ENCODE measurements at places on chromosomes 11 and 22.

DNA sequence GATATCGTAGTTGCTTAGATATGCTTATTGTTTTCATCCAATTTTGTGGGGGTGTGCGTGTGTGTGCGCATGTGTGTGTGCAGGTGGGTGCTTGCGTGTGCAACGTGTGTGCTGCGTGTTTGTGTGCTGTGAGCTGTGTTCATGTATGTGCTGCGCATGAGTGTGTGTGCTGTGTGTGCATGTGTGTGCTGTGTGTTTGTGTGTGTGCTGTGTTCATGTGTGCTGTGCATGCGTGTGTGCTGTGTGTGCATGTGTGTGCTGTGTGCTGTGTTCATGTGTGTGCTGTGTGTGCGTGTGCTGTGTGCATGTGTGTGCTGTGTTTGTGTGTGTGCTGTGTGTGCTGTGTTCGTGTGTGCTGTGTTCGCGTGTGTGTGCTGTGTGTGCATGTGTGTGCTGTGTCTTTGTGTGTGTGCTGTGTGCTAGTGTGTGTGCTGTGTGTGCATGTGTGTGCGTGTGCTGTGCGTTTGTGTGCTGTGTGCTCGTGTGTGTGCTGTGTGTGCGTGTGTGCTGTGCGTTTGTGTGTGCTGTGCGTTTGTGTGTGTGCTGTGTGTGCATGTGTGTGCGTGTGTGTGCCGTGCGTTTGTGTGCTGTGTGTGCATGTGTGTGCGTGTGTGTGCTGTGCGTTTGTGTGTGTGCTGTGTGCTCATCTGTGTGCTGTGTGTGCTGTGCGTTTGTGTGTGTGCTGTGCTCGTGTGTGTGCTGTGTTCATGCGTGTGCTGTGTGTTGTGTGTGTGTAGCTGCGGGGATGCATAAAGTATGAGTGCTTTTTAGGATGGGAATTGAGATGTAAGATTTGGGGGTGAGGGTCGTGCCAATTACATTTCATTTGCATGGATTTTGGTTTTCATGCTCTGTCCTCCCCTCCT is 7.6 kb downstream of the IGF2 start:
- DNase-seq = no peak

- DNase-seq = no peak
Measured at GRCh38 chr11:98710986-98711385, 309.8 kb upstream of the CNTN5 start.

DNA sequence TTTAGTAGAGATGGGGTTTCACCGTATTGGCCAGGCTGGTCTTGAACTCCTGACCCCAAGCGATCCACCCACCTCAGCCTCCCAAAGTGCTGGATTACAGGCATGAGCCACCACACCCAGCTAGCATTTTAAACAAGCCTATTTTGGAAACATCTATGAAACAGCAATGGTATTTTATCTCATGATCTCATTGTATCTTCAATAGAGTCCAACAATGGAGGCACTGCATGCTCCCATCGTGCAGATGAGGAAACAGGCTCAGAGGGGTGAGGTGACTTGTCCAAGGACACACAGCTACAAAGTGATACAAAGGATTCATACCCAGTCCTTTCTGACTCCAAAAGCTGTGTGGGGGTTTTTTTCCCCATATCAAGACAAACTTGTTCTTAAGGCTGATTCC is 39.0 kb upstream of the RTL6 start:
- no peak for DNase-seq

DNA sequence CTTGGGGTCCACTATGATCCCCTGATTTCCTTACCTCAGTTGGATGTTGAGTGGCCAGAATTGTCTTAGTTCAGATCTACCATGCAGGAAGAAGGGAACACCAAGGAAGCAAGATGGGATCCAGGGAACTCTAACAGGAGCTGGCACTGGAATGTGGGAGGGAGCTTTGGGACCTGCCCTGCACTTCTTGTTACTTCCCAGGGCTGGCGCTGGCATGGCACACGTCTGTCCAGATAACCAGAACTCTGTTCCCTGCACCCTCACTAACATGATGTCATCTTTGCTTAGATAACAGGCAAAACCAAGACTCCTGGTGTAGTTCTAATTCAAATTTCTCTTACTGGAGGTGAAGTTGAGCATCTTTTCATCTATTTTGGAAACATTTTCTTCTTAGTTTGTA is 550.0 kb downstream of the MN1 start:
- no peak for DNase-seq

DNA sequence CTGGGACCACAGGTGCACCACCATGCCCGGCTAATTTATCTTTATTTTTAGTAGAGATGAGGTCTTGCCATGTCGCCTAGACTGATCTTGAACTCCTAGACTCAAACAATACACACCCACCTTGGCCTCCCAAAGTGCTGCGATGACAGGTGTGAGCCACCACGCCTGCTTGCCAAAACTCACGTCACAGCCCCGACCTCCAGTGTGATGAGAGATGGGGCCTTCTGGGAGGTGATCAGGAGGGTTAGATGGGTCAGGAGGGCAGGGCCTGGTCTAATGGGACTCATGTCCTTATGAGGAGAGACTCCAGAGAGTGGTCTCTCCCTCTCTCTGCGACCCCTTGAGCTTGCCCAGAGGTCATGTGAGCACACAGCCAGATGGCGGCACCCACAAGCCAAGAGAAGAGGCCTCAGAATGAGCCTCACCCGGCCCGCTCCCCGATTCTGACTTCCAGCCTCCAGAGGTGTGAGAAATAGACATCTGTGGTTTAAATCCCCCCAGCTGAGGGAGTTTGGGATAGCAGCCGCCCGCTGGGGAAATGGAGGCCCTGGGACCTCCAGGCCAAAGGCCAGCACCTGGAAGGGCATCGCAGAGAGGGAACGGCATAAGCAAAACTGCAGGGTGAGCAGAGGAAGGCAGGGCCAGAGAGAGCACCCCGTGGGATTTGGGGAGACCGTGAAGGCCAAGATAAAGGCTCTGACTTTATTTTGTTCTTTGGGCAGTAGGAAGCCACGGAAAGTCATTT is 24.1 kb upstream of the GAL start:
- no peak for DNase-seq

DNA sequence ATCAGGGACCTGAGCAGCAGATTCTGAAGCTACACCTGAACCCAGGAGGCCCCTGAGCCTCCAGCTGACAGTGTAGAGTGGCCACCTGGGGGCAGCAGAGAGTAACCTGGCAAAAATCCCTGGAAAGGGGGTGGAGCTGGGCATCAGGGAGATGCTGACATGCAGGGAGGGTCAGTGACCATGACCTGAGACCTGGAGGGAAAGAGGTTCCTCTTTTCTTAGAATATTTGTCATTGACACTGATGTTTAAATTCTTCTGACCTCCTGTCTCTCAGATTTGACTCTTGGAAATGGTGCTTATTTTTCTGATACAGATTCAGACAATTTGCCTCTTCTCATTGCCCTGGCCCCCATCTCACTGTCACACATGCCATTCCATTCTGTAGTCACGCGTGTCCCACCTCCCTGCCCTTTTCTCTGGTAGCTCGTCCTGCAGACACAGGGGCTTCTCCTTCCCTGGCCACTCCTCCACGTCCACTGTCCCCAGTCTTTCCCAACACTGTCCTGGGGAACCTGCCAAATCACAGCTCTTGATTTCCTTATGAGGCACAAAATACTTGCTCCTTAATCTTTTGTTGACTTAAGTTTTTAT is 117.2 kb upstream of the IGLL5 start:
- peak; percentile 50 for DNase-seq

DNA sequence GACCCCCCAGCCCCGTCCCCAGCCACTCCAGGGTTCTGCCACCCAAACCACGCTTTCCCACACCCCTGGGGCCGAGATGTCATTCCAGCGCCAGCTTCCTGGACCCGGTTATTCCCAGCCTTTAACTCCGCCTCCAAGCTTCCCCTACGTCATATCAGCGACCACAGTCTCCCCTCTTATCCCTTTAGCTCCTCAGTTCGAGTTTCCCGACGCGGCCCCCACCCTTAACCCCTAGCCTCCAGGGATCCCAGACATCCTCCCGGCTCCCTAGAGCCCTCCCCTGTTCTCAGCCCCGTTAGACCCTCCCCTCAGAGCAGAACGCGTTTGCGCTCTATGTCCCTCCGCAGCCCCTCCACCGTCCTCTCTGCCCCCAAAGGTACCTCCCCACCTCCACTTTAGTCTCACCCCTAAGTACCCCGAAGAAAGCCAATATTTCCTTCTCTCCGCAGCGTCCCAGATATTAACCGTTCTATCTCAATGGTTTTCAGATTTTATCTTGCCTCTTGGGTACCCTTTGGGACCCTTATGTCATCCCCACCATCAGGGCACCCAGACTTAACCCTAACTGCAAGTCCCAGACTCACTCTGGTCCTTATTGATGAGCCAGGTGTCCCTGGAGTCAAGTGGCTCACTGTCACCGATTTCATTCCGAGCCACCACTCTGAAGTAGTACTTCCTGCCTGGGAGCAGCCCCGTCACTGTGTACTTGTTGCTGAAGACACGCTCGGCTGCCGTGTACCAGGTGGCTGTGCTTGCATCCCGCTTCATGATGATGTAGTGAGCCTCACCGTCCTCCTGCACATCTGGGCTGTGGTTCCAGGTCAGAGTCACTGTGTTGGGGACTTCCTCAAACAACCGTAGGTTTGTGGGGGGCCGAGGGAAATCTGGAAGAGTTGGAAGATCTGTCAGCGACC is 8.0 kb downstream of the TMEM86A start:
- peak; percentile 36 for DNase-seq

DNA sequence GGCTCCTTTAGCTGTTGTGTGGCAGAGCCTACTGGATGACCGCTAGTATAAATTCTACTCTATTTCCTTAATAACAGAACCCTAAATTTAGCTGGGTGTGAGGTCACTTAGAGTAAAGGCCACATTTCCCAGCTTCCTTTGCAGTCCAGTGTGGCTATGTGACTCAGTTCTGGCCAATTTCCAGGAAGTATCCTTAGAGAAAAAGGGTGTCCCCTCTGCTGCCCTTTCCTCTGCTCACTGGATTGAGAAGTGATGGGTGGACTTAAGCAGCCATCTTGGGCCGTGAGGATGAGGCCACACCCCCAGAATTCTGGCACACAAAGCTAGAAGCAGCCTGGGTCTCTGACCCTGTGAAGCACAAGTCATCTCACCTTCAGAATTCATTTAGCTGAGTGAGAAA is 11.7 kb upstream of the RASD2 start:
- no peak for DNase-seq

DNA sequence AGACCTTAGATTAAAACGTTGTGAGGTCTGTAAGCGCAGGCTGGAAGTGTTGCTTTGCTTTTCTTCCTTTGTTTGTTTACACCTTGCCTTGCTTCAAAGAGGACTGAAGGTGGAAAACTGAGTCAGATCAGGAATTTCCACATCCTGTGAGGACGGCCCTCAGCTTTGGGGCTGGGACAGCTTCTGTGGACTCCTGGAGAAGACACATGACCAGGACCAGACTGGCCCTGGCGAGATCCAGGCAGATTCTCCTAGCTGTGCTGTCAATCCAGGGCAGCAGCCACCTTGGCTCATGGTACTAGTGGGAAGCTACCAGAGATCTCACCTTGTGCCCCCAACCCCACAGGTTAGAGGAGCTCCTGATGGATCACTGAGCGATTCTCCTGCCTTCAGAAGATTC is 1461.9 kb downstream of the TBC1D22A start:
- no peak for DNase-seq

DNA sequence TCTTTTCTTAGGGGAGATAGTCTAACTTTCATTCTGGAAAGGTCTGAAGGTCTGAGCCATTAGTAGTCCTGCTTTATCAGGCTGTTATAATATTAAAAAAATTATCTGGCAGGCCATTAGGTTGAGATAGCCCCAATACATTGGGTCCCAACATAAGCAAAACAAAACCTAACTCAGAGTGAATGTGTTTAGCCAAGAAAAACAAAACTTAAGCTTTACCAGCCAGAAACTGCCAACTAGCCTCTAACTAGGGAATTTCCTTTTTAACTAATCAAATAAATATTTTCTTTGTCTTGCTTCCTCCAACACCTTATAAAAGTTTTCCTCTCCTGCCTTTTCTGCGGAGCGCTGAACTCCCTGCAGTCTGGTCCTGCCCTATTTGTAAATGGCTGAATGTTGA is 1137.7 kb upstream of the CNTN5 start:
- DNase-seq = no peak

DNA sequence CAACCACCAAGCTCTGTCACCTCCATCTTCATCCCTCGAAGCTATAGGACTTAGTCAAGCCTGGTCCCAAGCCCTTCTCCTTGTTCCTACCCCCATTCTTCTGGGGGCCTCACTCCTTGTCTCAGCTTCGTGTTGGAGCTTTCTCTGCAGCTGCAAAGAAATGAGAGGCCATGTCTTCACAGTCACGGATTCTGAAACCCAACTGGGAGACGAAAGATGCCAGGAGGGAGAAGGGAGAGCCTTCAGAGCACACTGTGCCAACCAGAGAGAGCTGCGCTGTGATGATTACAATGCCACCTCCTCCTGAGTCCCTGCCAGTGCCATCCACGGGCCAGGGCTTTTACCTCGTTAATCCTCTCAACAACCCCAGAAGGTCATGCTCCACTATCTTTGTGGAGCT is 469.3 kb downstream of the TBC1D22A start:
- no peak for DNase-seq

GRCh38 chr11:78310500-78310909 is 107.1 kb downstream of the GAB2 start:
- DNase-seq = no peak

GRCh38 chr11:122516686-122517085 is 138.8 kb upstream of the UBASH3B start:
- no peak for DNase-seq

- DNase-seq = no peak
Measured at GRCh38 chr11:8503910-8504364, 90.1 kb downstream of the STK33 start.
